Neural crest cell (in vitro differentiated cells): ENCODE measurements at places on chromosomes 11 and 22.

GRCh38 chr11:2767801-2768200, 68.0 kb upstream of the KCNQ1OT1 start:
- peaks cover 9% of the 10 kb centered on the region for H3K4me1 ChIP-seq
- H3K4me3 ChIP-seq = no peak overlapping the region
- no peaks in the 10 kb centered on the region for H3K36me3 ChIP-seq
- H3K27ac ChIP-seq = no peak overlapping the region

DNA sequence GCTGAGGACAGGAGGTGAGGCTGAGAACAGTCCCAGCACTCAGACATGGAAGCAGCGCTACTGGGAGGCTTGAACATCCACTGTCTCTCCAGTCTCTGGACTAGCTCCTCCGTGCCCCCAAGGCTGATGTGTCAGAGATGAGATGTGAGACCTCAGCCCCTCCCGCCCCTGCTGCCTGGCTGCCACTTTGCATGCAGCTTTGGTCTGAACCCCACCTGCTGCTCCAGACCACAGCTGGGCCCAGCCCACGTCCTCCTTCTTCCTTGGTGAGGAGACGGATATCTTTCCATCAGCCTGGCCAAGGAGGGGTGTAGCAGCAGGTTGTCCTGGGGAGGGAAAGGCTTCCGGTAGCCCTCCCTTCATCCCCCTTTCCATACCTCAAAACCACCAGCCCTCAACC, 148.0 kb upstream of the B3GAT1 start:
- peaks cover 3% of the 10 kb centered on the region for H3K27me3 ChIP-seq
- no peak for DNase-seq
- H3K4me3 ChIP-seq = no peak overlapping the region
- no peaks in the 10 kb centered on the region for H3K36me3 ChIP-seq

GRCh38 chr11:3037040-3037944, 19.9 kb downstream of the CARS1 start:
- no peak overlapping the region for H3K4me3 ChIP-seq
- no peaks in the 10 kb centered on the region for H3K27me3 ChIP-seq
- peak; percentile 80 for DNase-seq
- H3K27ac ChIP-seq = no peak overlapping the region
- H3K36me3 ChIP-seq = peaks cover 10% of the 10 kb centered on the region
- H3K4me1 ChIP-seq = peaks cover 4% of the 10 kb centered on the region

GRCh38 chr11:83157594-83158356, 844 bp downstream of the PCF11 start:
- H3K36me3 ChIP-seq = peaks cover 6% of the 10 kb centered on the region
- peaks cover 5% of the 10 kb centered on the region for H3K27me3 ChIP-seq
- H3K4me3 ChIP-seq = peak overlapping the region; percentile 100
- DNase-seq = peak; percentile 30

DNA sequence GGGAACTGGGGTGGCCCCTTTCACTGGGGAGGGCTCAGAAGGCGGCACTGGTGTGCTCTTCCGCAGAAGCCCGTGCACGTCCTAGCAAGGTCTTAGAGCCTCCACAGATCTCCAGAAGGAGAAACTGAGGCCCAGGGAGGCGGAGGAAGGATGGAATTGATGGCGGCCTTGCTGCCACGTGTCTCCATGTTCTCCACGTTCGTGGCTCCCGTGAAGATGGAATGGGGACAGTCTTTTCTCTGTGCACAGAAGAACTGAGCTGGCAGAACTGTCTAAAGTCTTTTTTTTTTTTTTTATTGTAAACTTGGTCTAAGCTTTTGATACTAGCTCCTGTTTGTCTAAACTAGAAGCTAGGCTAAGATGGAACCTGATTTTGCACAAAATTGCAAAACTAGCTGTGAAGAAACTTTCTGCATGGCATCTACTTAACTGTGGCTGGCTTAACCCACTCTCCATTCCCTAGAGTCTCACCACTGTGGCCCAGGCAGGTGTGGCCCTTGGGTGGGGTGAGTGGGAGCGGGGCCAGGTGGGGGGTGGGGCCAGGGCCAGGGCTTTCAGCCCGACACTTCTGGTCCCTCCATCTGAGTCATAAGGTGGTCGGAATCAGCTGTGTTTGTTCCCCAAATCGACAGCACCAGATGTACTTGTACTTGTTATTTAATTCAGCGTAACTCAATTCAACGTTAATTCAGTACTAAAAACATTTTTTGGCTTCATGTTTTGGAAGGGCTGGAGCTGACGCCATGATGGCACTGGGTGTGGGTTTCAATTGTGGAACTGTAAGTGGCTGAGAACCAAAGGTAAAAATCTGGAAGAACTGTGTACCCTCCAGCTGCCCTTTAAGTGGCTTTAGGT, 120.7 kb downstream of the MPPED1 start:
- H3K27ac ChIP-seq = no peak overlapping the region
- H3K4me1 ChIP-seq = no peaks in the 10 kb centered on the region
- H3K27me3 ChIP-seq = no peaks in the 10 kb centered on the region

DNA sequence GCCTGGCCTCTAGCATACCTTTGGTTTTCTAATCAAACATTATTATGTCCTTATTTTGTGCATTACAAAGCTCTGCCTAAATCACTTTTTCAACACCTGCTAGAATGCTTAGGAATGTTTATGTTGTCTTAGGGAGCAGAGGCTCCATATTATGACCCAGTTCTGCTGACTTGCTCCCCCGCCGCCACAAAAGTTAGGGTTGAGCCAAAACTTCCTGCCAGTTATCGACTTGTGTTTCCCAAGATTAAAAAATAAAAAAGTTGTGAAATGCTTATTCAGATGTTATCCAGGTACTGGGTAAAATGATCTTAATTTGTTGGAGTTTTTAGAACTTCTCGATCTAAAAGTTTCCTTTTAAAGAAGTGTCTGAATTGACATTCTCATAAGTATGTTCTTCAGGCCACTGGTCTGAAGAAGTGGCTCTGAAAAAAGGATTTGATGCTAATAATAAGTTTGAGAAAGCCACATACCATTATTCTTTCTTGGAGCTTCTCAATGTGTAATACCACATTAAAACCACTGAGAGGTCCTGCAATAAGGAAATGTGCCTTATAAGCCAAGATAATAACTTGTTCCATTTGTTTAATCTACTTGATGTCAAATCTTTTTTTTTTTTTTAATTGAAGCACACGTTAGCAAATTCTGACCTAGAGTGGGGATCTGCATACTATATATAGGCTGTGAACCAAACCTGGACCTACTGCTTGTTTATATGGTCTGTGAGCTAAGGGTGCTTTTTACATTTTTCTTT, 2.2 kb downstream of the RNF185 start:
- H3K27me3 ChIP-seq = peaks cover 23% of the 10 kb centered on the region
- peaks cover 3% of the 10 kb centered on the region for H3K36me3 ChIP-seq
- H3K27ac ChIP-seq = no peak overlapping the region

DNA sequence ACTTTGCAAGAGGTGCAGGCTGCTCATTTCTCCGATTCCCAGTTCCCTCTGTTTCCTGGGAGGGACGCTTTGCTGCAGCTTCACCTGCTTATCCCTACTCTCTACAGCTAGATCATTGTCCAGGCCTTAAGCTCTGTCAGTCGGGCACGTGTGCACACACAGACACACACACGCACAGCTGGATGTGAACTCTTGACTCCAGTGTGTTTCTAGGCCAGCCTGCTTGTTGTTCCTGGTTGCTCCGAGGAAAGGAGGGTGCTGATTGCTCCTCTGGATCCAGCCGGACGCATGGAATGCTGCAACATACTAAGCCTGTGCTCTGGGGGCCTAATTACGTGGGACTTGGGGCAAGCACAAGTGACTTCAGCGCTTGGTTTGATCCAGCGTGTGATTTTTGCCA, 19.7 kb downstream of the ZNRF3 start:
- H3K4me1 ChIP-seq = peaks cover 52% of the 10 kb centered on the region
- no peak for DNase-seq
- H3K4me3 ChIP-seq = no peak overlapping the region
- no peaks in the 10 kb centered on the region for H3K36me3 ChIP-seq
- H3K27ac ChIP-seq = no peak overlapping the region
- no peaks in the 10 kb centered on the region for H3K27me3 ChIP-seq

- peaks cover 4% of the 10 kb centered on the region for H3K4me1 ChIP-seq
- no peaks in the 10 kb centered on the region for H3K36me3 ChIP-seq
- peaks cover 6% of the 10 kb centered on the region for H3K27me3 ChIP-seq
- DNase-seq = no peak
Measured at GRCh38 chr11:64534950-64535349, 56.1 kb upstream of the SLC22A12 start.

DNA sequence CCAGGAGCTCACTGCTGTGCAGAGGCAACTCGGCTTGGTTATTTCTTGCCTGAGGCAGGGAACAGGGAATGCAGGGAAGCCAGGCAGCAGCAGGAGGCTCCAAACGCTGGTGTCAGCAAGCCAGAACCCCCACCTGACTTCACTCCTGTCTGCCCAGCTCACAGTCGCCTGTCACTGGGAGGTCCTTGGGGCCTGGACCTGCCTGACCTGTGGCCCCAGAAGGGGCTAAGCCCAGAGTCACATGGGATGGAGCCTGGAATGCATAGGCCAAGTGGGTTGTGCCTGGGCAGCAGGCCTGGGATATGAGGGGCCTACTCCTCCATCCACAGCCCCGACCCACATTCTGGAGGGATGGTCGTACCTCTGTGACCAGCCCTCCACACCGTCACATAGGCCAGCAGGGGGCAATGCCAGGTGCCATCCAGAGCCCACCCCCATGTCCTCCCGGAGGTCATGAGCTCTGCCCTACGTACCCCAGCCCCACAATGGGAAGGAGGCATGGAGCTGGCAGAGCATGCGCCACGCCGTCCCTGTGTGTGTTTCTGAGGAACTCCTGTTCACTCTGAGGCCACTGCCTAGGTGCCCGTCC, 5.2 kb downstream of the RASSF7 start:
- DNase-seq = no peak
- no peaks in the 10 kb centered on the region for H3K36me3 ChIP-seq
- no peak overlapping the region for H3K27ac ChIP-seq
- H3K4me1 ChIP-seq = peaks cover 4% of the 10 kb centered on the region
- peak overlapping the region; percentile 61 for H3K4me3 ChIP-seq

DNA sequence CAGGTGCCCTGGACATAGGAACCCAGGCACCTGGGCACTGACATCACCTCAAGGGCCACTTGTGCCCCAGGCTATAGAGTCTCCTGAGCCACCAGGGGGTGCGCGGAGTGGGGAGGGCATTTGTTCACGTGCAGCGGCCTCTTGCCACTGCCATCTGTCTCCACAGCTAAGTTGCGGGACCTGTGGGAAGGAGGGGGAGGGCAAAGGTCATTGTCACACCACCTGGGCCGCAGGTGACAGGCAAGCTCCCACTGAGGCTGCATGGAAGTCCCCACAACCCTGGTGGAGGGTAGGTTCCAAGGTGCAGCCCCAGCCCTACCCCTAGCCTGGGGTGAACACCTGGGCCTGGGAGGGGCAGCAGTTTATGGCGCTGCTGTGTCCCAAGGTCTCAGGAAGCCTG, 79.5 kb downstream of the PIWIL3 start:
- H3K27me3 ChIP-seq = no peaks in the 10 kb centered on the region
- no peak for DNase-seq
- H3K4me1 ChIP-seq = no peaks in the 10 kb centered on the region
- H3K36me3 ChIP-seq = no peaks in the 10 kb centered on the region

DNA sequence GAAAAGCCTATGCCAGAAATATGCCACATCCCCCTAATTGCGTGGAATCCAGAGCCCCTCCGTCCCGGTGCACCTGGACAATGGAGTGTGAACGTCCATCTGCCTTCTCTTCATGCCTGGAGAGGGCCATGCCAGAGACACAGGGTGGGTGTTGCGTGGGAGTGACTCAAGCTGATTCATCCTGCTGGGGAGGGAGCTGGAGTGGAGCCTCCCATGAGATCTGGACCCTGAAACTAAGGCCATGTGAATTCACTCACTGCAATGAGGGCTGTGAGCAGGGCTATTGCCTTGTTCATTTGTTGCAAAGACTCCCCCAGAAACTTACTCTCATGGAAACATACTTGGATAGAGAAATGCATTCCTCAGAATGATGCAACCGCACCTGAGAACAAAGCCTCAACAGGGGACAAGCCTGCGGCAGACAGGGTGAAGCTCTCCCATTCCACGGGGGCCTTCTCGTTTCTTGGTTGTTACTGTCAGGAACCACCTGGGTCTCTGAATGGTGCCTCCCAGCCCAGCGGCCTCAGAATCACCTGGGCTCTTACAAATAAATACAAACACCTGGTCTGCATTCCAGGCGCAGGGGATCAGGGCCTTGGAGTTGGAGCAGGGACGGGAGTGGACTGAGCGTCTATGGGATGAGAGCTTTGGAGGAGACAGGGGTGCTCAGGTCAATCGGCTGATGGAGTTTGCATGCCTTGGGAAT, 1031.2 kb downstream of the BRD1 start:
- no peaks in the 10 kb centered on the region for H3K4me1 ChIP-seq
- H3K36me3 ChIP-seq = no peaks in the 10 kb centered on the region
- no peak overlapping the region for H3K4me3 ChIP-seq
- DNase-seq = no peak

DNA sequence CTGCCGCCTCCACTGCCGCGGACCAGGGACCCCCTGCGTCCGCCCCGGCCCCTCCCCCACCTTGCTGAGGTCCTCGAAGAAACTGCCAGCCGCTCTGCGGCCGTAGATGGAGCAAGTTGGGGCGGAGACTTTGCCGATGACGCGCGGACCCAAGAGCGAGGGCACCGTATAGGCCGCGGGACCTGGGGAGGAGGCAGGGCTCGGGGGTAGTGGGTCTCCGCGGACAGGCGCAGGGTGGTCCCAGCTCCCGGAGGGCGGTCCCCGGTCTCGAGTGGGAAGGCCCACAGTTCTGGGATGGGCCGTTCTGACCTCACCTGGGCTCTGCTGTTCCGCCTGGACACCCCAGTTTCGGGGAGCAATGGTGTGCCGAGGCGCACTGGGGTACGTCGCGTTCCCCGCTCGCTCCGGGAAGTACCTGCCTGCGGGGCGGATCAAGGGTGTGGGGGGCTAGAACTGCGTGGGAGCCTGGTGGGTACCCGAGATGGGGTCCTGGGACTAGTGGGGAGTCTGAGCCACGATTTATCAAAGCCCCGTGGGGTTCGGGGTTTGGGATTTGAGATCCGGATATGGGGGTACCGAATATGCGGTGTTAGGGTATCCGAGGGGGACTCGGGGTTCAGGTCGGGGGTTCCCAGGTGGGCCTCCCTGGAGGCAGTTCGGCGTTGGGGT, 1.2 kb upstream of the TYMP start:
- H3K36me3 ChIP-seq = peaks cover 3% of the 10 kb centered on the region
- peak overlapping the region; percentile 59 for H3K4me3 ChIP-seq
- H3K27me3 ChIP-seq = peaks cover 76% of the 10 kb centered on the region
- DNase-seq = peak; percentile 43
- peaks cover 29% of the 10 kb centered on the region for H3K4me1 ChIP-seq

DNA sequence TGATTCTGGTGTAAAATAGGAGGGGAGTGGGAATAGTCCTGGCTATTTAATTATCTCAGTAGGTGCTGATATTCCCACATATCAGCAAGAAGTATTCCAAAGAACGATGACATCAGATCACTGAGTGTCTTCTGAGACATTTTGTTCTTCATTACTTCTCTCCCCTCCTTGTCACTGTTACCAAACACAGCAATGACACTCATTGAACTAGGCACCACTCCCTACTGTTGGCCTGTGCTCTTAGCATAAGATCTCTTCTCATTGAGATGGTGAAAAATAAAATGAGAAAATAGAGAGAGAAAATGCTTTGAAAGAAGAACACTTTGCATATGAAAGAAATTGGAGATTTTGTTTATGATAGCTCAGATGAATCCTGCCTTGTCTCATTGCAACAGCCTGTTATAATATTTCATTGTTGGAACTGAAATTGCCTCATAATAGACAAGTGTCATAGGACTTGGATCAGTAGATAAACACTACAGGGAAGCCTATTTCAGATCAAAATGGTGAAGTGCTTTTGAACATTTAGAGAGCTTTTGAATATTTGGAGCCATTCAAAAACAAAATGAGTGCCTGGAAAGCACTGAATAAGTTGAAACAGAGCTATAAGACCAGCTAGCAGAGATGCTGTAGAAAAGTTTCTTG, 11.3 kb upstream of the ETS1 start:
- DNase-seq = no peak
- H3K27me3 ChIP-seq = peaks cover 22% of the 10 kb centered on the region
- H3K27ac ChIP-seq = no peak overlapping the region
- H3K4me3 ChIP-seq = no peak overlapping the region
- H3K4me1 ChIP-seq = peaks cover 9% of the 10 kb centered on the region
- no peaks in the 10 kb centered on the region for H3K36me3 ChIP-seq
